ENCODE measurements at places on chromosomes 3 and 15.

DNA sequence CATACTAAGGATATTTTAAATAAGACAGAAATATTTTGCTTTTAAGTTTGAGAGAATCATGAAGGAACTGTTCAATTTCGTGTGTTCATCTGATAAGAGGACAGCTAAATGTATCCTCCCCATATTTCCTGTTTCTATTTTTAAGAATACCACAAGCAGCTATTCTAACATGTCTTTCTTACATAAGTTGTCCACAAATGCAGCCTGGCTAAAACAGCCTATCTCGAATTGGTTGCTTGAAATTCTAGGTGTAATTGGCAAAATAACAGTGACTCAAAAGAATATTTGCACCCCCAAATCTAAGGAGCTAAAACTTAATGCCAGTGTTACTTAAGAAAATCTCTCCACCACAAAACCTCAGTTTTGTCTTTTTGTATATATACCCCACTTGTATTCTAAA lies 35.0 kb downstream of the BTLA start:
- DNase-seq: no peak

- no peak for DNase-seq
Observed at GRCh38 chr15:101189409-101190091, 62.3 kb downstream of the CHSY1 start.

DNA sequence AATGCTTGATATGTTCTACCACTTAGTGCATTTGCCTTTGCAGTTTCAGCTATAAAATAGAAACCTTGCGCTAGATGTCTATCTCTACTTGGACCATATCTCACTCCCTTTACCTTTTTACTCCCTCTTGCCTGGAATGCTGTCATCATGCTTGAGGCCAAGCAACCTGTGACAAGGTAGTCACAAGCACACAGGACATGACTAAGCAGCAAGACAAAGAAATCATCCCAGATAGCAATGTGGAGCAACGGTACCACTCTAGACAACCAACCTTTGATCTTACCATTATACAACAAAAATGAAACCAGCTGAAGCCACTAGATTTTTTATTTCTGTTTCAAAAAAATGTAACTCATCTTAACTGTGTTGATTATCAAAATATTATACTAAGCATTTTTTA lies 50.5 kb upstream of the SPSB4 start:
- DNase-seq: no peak

GRCh38 chr3:185280572-185281365 lies 26.9 kb upstream of the EHHADH start:
- no peak for DNase-seq

DNA sequence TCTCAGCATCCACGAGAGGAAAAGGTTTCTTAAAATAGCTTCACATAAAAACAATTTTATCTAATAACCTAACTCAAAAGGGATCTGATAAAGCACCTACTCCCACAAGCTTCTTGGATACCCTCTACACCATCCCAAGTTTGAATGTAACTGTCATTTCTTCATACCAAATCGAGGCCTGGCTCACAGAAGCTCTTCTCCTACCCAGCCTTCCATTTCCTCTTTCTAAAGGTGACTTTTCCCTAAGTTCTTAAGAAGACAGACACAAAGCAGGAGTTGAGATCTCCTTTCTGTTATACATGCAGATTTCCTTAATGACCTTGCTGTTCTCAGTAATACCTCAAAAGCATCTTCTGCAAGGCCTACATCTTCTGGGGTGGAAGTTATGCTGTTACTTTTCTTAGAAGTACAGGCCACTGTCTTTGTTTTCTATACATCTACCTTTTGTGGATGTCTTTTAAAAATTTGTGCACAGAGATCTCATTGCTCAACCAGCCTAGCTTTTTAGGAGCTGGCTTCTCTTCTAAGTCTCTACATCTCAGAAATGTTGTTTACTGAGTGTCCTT lies 3.4 kb upstream of the LRRIQ4 start:
- DNase-seq: no peak

- DNase-seq: no peak
Observed at GRCh38 chr15:92393071-92393979, at the start of gene ST8SIA2. TSS of gene ST8SIA2 (plus strand) at chr15:92393881. CDS start at chr15:92394065, 184 bp downstream.

- no peak for DNase-seq
Observed at GRCh38 chr3:183306798-183307671, 54.0 kb downstream of the B3GNT5 start.

GRCh38 chr3:38117748-38118420 lies 19.0 kb downstream of the ACAA1 start:
- DNase-seq: no peak

- DNase-seq: no peak
Observed at GRCh38 chr3:140832883-140833282, 108.8 kb upstream of the SLC25A36 start.

GRCh38 chr3:170077361-170077760 lies 39.6 kb downstream of the GPR160 start:
- DNase-seq: no peak

- no peak for DNase-seq
Observed at GRCh38 chr3:21755896-21756295, 4.9 kb upstream of the ZNF385D start.

DNA sequence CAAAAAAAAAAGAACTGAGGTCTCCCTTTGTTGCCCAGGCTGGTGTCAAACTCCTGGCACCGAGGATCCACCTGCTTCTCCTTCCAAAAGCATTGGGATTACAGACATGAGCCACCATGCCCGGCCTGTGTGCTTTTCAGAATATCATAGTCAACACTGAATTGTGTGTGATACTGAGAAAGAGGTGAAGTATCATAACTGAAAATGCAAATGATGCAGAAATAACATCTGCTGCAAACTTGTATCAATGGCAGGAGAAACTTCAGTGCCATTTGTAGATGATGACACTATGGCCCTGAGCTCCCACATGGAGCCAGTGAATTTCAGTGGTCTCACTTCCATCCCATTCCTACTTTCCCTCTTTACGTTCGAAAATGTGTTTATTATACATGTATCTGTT lies 21.9 kb downstream of the IL12A start:
- no peak for DNase-seq

- DNase-seq: no peak
Observed at GRCh38 chr3:133667118-133667517, 5.4 kb upstream of the TOPBP1 start.
